A549 treated with Hydrocortisone at 1 μM for 4 hours (cell line): ENCODE measurements at places on chromosomes 5 and 9. TPM values are rescaled to one million over a fixed set of nuclear protein-coding genes. Genes with fewer than 3 reads are reported as not detected.

SOWAHA gene
- 0.08 to 0.14 TPM (median 0.13 TPM) in 5 replicates for total RNA-seq

IFNB1 gene
- not detected in 5 replicates for total RNA-seq

MSX2 gene
- total RNA-seq = 3.1 to 5.0 TPM (median 4.3 TPM) in 5 replicates

HSPA4 gene
- total RNA-seq = 150 to 192 TPM (median 180 TPM) in 5 replicates

PCDH12 gene
- total RNA-seq = 0.03 to 0.06 TPM in 2 of 5 replicates, not detected in the others

AGXT2 gene
- not detected in 5 replicates for total RNA-seq

TMEFF1 gene
- total RNA-seq = 0.83 to 1.2 TPM (median 1.1 TPM) in 5 replicates

ZBED3 gene
- total RNA-seq = 3.4 to 4.7 TPM (median 4.2 TPM) in 5 replicates

NEUROG1 gene
- not detected in 5 replicates for total RNA-seq

NOTCH1 gene
- total RNA-seq = 9.3 to 12.0 TPM (median 11.1 TPM) in 5 replicates

CARTPT gene
- not detected in 5 replicates for total RNA-seq

PCDHA4 gene
- 1.1 to 1.9 TPM (median 1.9 TPM) in 5 replicates for total RNA-seq

NACC2 gene
- total RNA-seq = 32.4 to 36.5 TPM (median 34.7 TPM) in 5 replicates

HEMGN gene
- not detected in 5 replicates for total RNA-seq

PCDHB10 gene
- 0.03 to 0.06 TPM (median 0.05 TPM) in 3 of 5 replicates, not detected in the others for total RNA-seq

CSF1R gene
- 0.10 to 0.23 TPM (median 0.20 TPM) in 5 replicates for total RNA-seq

SLC23A1 gene
- total RNA-seq = 0.97 to 1.6 TPM (median 1.5 TPM) in 5 replicates

APBA1 gene
- total RNA-seq = 0.09 to 0.56 TPM (median 0.12 TPM) in 5 replicates

LPAR1 gene
- total RNA-seq = 20.3 to 23.3 TPM (median 23.0 TPM) in 5 replicates

CA9 gene
- total RNA-seq = 4.3 to 7.6 TPM (median 7.1 TPM) in 5 replicates

SPATA31E1 gene
- total RNA-seq = 0.02 TPM in 1 of 5 replicates, not detected in the others

SH3RF2 gene
- 2.0 to 2.8 TPM (median 2.4 TPM) in 5 replicates for total RNA-seq

CNTLN gene
- 3.9 to 6.5 TPM (median 5.3 TPM) in 5 replicates for total RNA-seq

CTNND2 gene
- total RNA-seq = not detected in 5 replicates

IFNA6 gene
- not detected in 5 replicates for total RNA-seq

SMIM32 gene
- not detected in 5 replicates for total RNA-seq

SPACA9 gene
- total RNA-seq = 3.8 to 6.1 TPM (median 5.2 TPM) in 5 replicates

SLC6A7 gene
- 0.02 TPM in 1 of 5 replicates, not detected in the others for total RNA-seq

SPATA31D4 gene
- not detected in 5 replicates for total RNA-seq

CTNNAL1 gene
- total RNA-seq = 44.7 to 57.0 TPM (median 53.3 TPM) in 5 replicates

AKNA gene
- 4.4 to 5.8 TPM (median 5.2 TPM) in 5 replicates for total RNA-seq

IL4 gene
- not detected in 5 replicates for total RNA-seq

N4BP3 gene
- 0.74 to 1.2 TPM (median 0.90 TPM) in 5 replicates for total RNA-seq

CDH18 gene
- not detected in 5 replicates for total RNA-seq

ARID3C gene
- 0.21 to 0.25 TPM (median 0.22 TPM) in 5 replicates for total RNA-seq

ANKRD55 gene
- total RNA-seq = not detected in 5 replicates

GABRG2 gene
- total RNA-seq = not detected in 5 replicates

CARD6 gene
- 2.4 to 3.5 TPM (median 2.7 TPM) in 5 replicates for total RNA-seq

F2R gene
- 37.6 to 64.1 TPM (median 53.0 TPM) in 5 replicates for total RNA-seq

GTF2H2C gene
- 32.0 to 41.4 TPM (median 32.2 TPM) in 5 replicates for total RNA-seq

GPR21 gene
- not detected in 5 replicates for total RNA-seq

SERF1B gene
- 69.0 to 74.6 TPM (median 71.4 TPM) in 5 replicates for total RNA-seq

PCDHGA2 gene
- total RNA-seq = 0.54 to 0.91 TPM (median 0.62 TPM) in 5 replicates

TMEM215 gene
- 0.02 TPM in 1 of 5 replicates, not detected in the others for total RNA-seq

SHOC1 gene
- total RNA-seq = 0.02 TPM in 1 of 5 replicates, not detected in the others

CDKN2A gene
- total RNA-seq = not detected in 5 replicates

SYK gene
- total RNA-seq = 0.02 to 0.08 TPM (median 0.05 TPM) in 4 of 5 replicates, not detected in the other

SOHLH1 gene
- 0.09 to 0.12 TPM in 2 of 5 replicates, not detected in the others for total RNA-seq

GAPT gene
- total RNA-seq = not detected in 5 replicates

IFNA2 gene
- total RNA-seq = not detected in 5 replicates

ADAMTS13 gene
- total RNA-seq = 0.51 to 0.73 TPM (median 0.56 TPM) in 5 replicates

CORO2A gene
- total RNA-seq = 0.99 to 2.1 TPM (median 1.6 TPM) in 5 replicates

RAB14 gene
- 50.1 to 58.1 TPM (median 51.2 TPM) in 5 replicates for total RNA-seq

SYNPO gene
- 21.7 to 25.7 TPM (median 24.0 TPM) in 5 replicates for total RNA-seq

SUSD1 gene
- 12.5 to 16.6 TPM (median 14.1 TPM) in 5 replicates for total RNA-seq
